ENCODE measurements at places on chromosomes 6 and 20.

GRCh38 chr20:62539198-62540045, 63.6 kb upstream of the GATA5 start:
- peak; percentile 60 for DNase-seq

- DNase-seq = no peak
Measured at GRCh38 chr6:92806254-92806653, 613.1 kb downstream of the EPHA7 start.

DNA sequence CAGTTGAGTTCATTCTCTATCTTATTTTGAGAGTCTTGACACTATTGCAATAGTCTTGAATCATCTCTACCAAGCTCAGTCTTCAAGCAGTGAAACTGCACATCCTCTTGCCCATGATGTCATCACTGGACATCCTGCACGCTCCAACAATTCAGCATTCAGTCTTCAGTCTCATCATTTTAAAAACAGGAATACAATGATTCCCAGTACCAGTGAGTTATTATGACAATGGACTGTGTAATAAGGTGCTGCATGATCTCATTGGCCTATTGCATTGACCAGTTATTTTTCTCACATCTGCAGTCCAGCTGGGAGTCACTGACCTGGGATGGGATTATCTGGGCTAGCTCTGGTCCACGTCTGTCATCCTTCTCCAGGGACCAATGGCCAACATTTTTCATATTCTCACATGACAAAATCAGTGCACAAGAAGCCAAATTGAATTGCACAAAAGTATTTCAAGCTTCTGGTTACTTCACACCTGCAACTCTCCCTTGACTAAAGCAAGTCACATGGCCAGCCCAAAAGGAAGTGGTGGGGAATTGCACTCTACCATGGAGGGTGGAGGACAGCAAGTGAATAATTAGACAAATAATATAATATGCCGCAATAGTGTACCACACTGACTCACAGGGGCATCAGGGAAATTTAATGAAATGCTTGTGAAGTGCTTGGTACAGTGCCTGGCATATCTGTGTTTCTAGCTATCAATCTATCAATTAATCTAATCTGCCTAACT, 6.4 kb upstream of the CST2 start:
- no peak for DNase-seq

DNA sequence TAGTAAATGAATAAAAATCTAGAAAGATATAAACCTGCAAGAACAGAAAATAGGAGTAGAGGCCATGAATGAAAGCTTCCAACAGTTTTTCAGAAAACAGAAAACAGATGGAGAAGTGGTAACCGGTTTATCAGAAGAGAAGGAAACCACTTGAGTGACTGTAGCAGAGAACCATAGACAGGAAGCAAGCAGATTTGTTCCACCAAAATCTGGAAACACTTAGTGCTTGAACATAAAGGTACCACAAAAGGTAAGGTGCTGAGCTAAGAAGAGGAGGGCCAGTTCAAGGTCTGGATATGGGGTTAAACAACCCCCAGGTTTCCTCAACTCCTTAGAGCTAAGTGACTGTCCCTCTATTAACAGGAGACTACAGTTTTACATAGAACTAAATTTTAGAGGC, 9.2 kb upstream of the KIAA0319 start:
- DNase-seq = no peak

DNA sequence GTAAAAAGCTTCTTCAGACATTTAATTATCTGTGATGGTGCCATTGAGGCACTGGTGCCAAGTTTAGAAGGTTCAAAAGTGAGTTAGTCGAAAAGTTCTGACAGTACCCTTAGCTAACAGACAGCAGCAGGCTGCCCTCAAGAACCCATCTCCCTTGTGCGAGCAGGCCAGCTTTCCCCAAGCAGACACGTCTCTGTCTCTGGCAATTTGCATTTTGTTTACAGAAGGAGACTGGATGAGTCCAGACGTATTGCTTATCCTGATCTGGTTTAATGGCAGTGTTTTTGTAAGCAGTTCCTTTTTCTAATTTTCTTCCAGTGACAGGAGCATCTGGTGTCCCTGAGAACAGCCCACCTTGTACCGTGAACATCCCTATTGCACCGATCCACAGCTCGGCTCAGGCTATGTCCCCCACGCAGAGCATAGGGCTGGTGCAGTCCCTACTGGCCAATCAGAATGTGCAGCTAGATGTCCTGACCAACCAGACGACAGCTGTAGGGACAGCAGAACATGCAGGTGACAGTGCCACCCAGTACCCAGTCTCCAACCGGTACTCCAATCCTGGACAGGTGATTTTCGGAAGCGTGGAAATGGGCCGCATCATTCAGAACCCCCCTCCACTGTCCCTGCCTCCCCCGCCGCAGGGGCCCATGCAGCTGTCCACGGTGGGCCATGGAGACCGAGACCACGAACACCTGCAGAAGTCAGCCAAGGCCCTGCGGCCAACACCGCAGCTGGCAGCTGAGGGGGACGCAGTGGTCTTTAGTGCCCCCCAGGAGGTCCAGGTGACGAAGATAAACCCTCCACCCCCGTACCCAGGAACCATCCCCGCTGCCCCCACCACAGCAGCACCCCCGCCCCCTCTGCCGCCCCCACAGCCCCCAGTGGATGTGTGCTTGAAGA, 58.3 kb upstream of the TMEM181 start:
- no peak for DNase-seq

- DNase-seq = no peak
Measured at GRCh38 chr20:1813101-1813529, 82.1 kb upstream of the SIRPA start.

All from lung (tissue), 17 donors.